NCI-H1417 treated with DMSO at 0.1 percent for 48 hours (cell line): ENCODE measurements at places on chromosomes 5 and 9.

DNA sequence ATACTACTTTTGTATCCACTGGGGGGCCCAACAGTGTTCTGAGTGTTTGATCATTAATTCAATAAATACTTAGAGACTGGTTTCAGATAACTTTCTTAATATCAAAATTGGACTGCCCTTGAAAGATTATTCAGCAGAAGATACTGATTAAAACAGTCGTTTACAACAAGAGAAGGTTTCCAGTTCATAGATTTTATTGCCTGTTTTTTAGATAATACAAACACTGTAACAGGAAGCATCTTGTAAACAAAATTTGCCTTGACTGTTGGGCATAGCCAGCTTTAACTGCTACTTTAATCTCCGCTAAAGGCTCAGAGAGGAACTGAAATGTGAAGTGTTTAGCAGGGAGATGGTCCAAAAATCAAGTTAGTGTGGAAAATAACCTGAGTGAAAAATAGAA is 1168.7 kb upstream of the NUDT12 start:
- DNase-seq: no peak

- DNase-seq: no peak
Measured at GRCh38 chr9:112408819-112409218, 28.9 kb downstream of the HSDL2 start.

- DNase-seq: no peak
Measured at GRCh38 chr9:78114581-78114980, 83.0 kb upstream of the GNAQ start.

DNA sequence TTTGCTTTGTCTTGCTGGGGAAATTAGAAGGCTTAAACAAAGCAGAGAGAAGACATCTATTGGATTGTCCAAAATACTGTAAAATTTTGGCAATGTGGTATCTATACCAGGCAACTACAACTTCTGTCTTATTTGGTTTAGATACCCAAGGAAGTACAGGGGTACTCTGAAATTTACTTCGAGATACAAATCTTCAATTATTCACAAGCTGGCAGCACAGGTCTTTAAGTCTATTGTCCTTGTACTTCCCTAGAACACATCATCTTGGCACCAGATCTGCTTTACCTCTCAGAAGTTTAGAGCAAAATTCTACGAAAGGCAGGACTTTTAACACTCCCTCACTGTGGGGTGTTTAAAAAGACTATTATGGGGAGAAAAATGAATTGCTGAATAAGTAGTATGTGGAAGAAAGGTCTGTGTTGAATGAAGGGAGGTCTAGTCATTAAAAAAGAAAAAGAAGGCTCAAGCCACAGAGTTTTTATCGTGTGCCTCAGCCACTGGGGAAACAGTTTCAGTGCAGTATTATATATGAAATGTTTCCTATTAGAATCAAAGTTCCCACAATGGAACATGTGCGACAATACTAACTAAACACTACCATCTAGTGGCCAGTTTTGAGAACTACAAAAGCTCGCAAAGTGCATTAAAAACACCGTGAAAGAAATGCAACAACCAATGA is 93.7 kb downstream of the PDE4D start:
- DNase-seq: no peak

GRCh38 chr9:120312031-120312430 is 267.9 kb downstream of the CDK5RAP2 start:
- DNase-seq: no peak

- DNase-seq: no peak
Measured at GRCh38 chr9:136248951-136249876, 3.6 kb upstream of the QSOX2 start.

DNA sequence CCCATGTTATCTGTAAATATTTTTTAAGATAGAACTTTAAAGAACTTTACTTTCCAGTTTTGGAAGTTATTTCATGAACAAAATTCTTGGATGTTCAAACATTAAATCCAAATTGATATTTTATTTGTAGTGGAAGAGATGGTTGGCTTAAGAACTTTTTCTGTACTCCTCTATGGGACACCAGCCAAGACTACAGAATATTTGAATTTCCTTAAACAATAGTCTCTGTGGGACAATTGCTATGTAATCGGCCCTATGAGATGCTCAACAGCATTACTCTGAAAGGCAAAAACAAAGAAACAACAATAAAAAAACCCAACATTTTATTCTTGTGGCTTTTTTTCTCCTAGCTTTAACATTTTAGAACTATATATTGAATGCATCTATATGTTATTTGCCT is 289.3 kb downstream of the ARHGEF28 start:
- no peak for DNase-seq

- DNase-seq: no peak
Measured at GRCh38 chr5:179326122-179326927, 18.9 kb downstream of the ADAMTS2 start.

GRCh38 chr9:132182314-132183091 is 20.6 kb downstream of the NTNG2 start:
- no peak for DNase-seq

DNA sequence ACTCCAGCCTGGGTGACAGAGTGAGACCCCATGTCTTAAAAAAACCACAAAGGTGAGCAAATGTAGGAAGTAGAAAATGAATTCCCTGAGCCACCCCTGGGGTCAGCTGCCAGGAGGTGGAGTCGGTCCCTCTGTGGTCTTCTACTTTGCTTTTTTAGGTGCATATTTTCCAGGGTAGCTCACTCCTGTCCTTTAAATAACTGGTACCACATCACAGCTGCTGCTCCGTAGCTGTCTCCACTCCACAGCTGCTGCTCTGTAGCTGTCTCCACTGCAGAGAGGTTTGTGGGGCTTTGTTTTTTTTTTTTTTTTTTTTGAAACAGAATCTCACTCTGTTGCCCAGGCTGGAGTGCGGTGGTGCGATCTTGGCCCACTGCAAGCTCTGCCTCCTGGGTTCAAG is 8.9 kb downstream of the WDR5 start:
- DNase-seq: no peak

- peak; percentile 44 for DNase-seq
Measured at GRCh38 chr5:35803191-35803651, 53.5 kb upstream of the IL7R start.

DNA sequence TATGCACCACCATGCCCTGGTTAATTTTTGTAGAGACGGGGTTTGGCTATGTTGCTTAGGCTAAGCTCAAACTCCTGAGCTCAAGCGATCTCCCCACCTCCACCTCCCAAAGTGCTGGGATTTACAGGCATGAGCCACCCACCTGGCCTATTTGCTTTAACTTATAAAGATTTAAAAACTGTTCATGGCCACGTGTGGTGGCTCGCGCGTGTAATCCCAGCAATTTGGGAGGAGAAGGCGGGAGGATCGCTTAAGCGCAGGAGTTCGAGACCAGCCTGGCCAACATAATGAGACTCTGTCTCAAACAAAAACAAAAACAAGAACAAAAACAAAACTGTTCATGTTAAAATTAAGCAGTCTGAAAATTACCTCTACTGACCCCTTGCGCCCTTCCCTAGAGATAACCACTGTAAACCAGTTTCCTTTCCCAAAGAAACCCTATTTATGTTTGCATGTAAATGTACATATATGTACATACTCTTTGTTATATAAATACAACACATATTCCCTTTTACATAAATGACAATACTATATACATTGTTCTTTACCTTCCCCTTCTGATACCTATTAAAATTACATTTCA is 1.5 kb downstream of the AK6 start:
- no peak for DNase-seq

GRCh38 chr5:43104057-43104456 is 16.7 kb upstream of the ZNF131 start:
- DNase-seq: no peak

DNA sequence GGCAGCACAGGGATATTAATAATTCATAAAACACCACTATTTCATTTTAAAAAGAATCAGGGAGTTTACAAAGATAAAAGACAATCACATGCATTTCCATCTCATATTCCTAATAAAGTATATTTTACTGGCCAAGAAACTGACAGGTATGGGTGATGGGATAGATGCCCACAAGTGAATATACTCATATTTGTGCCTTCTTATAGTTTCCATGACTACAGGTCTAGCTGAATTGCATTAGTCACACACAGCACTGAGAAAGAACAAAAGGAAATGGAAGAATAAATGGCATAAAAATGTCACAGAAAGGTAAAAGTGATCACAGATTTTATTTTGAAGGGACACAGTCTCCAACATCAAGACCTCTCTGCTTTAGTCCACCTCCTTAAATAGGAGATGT is 193.5 kb downstream of the PLK2 start:
- DNase-seq: no peak

GRCh38 chr9:137602661-137603060 is 2.8 kb upstream of the ARRDC1 start:
- no peak for DNase-seq

GRCh38 chr5:146751054-146751453 is 127.5 kb downstream of the PPP2R2B start:
- no peak for DNase-seq

- no peak for DNase-seq
Measured at GRCh38 chr5:63233361-63233760, 654.7 kb downstream of the LRRC70 start.

DNA sequence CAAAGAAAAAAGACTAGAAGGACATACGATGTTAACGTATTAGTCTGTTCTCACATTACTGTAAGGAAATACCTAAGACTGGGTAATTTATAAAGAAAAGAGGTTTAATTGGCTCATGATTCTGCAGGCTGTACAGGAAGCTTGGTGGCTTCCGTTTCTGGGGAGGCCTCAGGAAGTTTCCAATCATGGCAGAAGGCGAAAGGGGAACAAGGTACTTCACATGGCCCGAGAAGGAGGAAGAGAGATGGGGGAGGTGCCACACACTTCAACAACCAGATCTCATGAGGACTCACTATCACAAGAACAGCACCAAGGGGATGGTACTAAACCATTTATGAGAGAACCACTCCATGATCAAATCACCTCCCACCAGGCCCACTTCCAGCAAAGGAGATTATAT is 110.1 kb downstream of the CARTPT start:
- no peak for DNase-seq

DNA sequence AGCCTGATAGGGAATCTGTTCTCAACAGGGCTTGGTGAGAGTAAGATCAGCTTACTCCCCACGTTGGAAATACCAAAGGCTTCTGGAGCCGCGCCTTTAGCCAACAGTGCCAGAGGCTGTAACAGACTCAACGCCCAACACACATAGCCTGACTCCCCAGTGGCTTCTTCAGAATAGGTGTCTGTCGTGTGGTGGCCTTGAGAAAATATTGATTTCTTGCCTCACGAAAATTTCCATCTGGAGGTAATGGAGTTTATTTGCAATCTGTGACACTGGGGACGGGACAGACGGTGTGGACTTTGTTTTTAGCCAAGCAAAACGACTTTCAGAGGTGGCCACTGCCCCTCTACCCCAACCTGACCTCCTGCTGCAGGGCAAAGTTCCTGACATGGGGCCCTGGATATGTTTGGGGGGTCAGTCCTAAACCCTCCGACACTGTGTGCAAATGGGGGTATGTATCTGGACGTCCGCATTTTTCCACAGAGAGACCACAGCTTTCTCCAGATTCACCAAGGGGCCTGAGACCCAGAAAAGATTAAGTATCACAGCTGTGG is 189.3 kb downstream of the CDK5RAP2 start:
- no peak for DNase-seq

DNA sequence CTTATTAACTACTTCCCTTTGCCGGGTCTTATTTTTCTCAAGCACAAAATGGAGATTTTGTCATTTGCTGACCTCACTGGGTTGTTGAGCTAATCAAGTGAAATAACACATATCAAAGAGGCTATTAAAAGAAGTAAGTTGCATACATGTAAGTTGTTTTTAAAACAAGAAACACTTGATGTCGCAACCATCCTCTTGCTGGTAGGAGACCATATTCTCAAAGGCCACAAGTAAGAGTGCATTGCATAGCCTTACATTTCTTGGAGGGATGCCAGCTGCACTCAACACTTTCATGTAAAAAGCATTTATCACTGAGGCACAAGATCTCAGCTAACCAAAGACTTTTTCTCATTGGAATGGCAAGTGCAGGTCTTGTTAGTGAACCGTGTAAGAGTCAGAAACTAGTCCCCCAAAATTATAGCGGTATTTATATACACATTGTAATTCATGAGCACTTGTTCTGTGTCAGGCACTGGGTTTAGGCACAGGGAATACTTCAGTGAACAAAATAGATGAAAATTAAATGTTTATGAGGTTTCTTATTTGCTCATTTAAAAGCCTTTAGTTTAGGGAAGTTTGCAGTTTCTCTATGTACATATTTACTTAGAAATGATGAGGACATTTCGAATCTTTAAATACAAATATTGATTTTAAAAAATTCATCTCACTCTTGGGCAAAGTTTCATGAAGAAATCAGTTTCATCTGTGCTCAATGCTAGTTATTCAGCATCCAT is 72.0 kb downstream of the ZFAND5 start:
- DNase-seq: no peak

DNA sequence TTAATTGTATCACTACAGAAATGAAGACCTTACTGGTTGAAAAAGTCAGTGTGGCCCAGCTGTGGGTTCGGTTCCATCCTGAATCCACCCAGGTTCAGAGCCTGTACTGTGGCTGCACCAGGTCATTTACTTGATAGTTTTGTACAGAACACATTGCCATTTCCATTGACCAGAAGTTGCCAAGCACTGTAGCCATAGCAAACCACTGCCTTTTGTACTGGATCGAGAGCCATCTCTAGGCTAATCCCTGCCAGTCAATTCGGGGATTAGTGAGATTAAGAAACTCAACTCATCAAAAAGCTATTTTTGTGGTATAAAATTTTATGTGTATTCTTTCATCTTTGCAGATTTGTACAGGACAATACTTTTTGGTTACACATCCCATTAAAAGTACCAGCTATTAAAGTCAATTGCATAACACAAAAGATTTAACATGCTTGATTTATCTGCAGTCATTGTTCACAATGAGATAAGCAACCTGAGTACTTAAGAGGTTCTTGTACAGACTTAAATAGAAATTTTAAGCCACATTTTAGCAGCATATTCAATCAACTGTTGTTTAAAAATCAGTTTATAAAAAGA is 108.5 kb upstream of the OTULINL start:
- no peak for DNase-seq

DNA sequence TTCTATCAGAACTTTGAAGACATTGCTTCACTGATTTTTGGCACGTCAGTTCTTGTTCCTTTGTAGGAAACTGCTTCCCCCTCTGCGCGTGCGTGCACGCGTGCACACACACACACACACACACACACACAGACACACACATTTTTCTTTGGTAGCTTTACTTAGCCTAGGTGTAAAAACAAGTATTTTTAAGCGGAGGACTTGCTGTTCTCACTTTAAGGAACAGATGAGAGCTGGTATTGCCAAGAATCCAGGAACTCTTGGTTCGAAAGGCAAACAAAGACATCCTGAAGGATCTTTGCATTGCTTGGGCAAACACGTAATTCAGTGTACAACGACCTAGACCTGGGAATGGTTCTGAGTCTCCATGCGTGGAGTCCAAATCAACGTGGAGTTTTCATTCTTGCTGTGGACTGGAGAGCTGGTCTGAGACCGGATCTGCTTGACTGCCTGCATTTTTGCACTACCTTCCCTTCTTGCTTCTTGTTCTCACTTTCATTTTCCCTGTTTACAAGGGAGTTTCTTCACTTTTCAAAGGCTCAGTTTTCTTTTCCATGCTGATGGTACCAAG is 8.2 kb downstream of the TMEM268 start:
- DNase-seq: no peak

DNA sequence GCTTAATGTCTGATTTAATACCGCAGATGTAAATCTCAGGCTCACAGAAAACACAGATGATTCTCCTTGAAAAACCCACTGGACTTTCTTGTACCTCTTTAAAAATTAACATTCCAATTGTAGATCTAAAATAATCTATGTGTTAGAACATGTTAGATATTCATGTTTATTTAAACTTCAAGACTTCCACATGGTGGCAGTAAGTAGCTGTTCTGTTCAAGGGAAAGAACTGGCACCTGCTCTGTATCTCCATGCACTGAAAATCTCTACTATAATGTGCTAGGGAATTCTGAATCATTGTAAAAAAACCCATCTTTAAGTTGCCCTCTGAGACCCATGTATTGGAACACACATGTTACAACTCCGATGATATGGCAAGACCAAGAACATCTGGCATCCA is 366.9 kb downstream of the DMRTA1 start:
- DNase-seq: no peak
